ENCODE measurements at places on chromosomes 1 and 21.

- DNase-seq, result no peak
Observed at GRCh38 chr1:159827549-159827948, 876 bp downstream of the SLAMF8 start.

DNA sequence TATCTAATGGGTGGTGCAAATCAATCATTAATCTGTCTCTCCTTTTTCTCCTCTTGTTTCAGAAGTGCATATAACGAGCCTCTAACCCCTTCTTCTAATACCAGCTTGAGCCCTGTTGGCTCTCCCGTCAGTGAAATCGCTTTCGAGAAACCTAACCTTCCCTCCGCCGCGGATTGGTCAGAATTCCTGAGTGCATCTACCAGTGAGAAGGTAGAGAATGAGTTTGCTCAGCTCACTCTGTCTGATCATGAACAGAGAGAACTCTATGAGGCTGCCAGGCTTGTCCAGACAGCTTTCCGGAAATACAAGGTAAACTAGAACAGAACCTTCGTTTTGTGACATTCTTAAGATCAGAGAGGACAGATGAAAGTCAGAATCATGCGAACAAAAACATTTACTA lies 25.3 kb upstream of the VAMP3 start:
- no peak for DNase-seq

DNA sequence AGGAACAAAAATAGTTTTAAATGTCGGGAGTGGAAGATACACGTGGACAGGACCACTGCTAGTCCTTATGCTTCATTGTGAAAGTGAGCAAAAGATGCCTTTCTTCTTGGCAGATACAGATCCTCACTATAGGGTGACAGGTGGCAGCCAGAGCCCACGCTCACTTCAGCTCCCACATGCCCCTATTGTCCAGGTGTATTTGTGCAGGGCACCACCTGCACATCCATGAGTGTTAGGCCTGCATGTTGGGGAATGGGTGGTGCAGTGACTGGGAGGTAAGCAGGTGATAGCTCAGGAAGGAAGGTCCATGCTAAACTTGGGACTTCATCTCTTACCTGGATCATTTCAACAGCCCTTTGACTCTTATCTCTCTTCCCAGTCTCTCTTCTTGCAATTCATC lies 27.4 kb downstream of the SLC5A9 start:
- no peak for DNase-seq

GRCh38 chr1:24878775-24879742 lies 51.0 kb downstream of the RUNX3 start:
- no peak for DNase-seq

DNA sequence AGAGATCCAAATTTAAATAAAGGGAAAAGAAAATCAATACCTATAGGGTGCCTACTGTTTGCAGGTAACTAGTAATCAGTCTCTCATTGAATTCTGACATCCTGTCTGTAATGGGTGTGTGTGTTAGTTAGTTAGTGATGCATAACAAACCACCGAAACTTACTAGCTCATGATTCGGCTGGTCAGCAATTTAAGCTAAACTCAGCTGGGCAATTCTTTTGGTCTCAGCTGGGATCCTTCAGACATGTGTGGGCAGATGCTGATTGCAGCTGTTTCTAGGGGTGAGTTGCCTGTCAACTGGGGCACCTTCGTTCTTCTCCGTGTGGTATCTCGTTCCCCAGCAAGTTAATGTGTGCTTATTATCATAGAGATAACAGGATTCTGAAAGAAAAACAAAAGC lies 40.2 kb upstream of the ZNF124 start:
- DNase-seq, result no peak

DNA sequence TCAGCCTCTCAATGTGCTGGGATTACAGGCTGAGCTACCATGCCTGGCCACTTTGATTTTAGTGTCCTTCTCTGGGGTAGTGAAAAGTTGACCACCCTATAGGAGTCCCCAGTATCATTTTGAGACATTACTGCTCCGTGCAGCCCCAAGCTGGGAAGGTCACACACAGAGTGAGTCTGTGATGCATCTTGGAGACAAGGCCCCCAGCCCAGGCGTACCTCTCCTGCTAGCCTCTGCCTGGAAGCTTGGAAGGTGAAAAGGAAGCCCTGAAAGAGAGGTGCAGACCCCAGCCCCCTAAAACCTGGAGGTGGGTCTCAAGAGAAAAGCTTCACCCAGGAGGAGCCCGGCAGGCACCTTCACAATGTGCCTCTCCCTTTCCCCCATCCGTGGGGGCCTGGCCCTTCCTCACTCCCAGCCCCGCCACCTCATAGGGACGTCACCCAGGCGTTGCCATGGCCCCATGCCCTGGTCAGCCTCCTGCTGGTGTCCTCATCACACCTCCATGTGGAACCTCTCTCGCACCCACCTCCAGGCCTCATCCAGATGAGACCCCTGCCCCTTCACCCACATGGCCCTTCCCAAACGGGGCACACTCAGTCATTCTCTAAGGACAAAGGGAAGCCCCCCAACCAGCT lies 5.6 kb upstream of the ARF1 start:
- no peak for DNase-seq

GRCh38 chr1:236471653-236472052 lies 52.1 kb upstream of the LGALS8 start:
- no peak for DNase-seq

DNA sequence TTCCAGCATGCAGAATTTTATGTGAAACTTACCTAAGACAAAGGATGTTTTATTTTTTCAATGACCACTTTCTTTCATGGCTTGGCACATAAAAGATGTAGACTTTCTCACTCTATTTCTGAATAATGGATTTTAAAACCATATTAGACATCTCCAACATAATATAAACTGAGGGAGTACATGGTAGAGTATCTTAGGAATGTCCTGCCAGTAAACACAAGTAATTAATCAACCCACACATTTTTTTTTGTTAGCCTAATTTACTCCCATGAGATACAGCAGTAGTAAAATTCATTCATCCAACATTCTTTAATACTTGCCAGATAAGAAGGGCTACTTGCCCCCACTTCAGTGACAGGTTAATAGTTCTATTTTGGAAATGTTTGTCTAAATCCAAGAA lies 235.4 kb upstream of the ADAMTS5 start:
- no peak for DNase-seq

DNA sequence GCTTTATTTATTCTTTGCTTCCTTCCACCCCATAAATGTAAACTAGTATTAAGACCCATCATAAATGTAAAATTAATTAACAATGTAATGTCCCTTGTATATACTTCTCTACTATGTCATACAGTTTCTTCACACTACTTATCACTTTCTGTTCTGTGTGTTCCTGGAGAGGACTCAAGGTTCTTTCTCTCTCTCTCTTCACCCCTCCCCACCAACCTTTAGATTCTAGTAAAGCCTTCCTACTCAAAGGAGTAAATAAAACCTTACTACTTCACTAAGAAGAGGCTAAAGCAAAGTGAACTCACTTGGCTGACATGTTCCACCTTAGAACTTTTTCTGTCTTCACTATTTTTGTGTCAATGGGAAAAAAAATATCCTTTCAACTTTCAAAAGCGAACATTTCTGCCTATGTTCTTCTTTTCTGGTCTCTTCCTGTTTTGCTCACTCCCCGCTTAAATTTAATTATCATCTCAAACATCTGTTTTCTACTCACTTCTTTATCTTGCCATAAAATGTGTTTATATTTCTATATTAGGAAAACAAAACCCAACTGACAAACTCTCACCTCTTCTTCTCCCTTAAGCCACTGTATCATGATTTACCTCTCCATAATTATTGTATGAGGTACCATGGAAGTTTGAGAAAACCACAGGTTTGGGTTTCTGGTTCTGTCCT lies 260.3 kb downstream of the DPYD start:
- no peak for DNase-seq

GRCh38 chr1:2314273-2314802 lies 77.0 kb downstream of the MORN1 start:
- DNase-seq, result no peak

GRCh38 chr1:43716559-43717281 lies 9.4 kb downstream of the ST3GAL3 start:
- no peak for DNase-seq

GRCh38 chr1:168555508-168556046 lies 11.8 kb upstream of the XCL2 start:
- no peak for DNase-seq

DNA sequence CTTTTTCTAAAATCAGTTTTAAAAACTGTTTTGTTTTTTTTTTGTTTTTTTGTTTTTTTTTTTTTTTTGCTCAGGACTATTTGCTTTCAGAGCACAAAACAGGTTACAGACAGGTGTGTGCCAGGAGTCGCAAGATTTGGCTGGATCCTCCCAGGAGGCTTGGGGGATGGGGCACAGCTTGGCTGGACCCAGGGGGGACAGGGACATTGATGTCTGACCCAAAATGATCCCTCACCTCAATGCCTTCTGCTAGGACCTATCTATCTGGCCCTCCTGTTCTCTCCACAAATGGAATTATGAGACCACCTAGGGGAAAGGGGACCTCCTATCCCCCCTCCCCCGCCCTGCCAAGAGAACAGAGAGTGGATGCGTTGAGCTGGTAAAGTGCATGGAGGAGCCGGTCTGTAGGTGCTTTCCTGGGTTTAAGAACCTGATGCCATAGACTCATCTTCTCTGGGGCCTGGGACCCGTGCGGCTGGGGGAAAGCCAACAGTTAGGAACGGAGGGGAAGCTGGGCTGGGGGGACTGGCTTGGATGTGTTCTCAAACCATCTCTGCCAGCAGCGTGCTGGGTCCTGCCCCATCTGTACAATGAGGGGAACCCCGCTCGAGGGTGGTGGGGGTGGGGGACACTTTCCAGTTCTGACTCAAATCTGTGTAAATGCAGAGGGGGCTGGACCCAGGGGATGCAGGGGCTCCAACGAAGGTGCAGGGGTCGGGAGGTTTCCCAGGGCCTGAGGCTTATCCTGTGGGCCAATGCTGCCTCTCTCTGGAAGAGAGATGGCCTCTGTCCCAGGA lies 28.9 kb downstream of the RUNX3 start:
- no peak for DNase-seq

DNA sequence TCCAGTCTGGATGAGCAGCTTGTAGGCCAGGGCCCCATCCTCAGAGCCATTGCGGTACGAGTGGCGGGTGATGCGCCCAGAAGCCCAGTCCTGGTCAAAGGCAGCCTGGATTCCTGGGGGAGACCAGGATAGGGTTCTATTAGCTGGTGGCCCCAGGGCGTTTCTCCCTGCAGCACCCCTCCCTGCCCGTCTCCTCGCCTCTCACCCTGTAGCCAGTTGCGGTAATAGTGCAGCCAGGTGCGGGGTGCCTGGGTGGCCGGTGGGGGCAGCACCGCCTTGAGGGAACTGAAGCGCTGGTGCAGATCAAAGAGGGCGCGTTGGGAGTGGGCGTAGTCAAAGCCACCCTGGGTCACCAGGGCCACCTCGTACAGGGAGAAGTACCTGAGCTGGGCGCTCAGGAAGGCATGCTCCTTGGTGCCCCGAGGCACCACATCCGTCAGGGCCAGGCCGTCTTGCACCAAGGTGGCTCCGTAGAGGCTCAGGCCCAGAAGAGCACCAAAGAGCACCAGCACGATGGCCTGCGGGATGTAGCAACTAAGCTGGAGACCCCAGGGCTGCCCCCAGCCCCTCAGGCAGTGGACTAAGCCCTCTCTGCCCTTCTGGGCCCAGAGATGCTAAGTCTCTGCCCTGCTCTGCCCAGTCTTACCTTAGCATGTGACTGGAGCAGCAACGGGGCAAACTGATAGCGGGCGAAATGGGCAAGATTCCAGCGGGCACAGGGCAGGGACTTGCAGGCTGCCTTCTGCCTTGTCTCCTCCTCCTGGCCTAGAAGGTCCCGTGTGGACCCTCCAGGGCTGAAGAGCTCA lies 15.7 kb downstream of the PTCH2 start:
- DNase-seq, result no peak

- DNase-seq, result no peak
Observed at GRCh38 chr1:244235157-244235556, 184.1 kb downstream of the ZBTB18 start.

- DNase-seq, result peak; percentile 66
Observed at GRCh38 chr1:175154629-175155472, 37.7 kb downstream of the KIAA0040 start.

DNA sequence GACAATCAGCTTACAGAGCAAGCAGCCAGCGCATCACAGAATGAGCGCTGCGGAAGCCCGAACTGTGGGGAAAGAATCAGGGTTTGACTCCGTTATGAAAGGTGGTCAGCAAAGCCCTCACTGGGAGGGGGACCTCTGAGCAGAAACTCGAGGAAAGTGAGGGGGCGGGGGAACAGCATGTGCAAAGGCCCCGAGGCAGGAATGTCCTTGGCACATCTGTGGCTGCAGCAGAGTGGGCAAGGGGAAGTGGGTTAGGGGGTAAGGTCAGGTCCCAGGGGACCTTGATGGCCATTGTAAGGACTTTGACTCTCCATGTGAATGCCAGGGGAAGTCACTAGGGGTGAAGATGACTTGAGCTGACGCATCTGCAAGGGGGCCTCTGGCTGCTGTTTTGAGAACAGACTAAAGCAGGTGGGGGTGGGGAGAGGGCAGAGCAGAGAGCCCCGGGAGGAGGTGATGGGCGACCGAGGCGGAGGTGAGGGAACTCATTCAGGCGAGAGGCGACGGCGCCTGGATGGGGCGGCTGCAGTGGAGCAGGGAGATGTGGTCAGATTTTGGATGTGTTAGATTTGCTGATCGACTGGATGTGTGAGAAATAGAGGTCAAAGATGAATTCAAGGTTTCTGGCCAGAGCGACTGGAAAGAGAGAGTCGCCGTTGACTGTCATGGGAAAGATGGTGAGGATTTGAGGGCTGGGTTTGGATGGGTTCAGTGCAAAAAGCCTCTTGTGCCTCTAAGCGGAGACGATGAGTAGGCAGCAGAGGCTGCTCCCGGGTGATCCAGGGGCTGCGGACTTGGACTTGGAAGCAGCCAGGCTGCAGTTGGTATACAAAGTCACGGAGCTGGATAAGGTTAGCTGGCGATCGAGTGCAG lies 108.0 kb upstream of the ZBTB40 start:
- no peak for DNase-seq

DNA sequence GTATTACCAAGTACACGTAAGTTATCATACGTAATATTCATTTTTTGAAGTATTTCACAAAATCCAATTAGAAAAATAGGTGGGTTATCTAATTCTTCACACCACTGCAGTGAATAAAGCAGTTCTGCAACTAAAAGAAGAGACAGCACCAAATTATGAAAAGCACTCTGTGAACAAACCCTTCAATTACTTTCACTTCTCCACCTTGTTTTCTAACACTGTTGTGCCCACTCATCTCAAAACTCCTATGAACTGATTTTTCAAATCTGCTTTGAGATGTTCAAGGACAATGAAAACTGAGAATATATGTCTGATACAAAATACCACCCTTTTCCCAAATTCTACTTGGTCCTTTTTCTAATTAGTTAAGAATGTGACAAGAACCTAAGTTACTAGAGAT lies 39.4 kb downstream of the LTN1 start:
- DNase-seq, result no peak

GRCh38 chr1:218412171-218412570 lies 67.0 kb downstream of the TGFB2 start:
- DNase-seq, result no peak

- DNase-seq, result no peak
Observed at GRCh38 chr21:33870768-33871167, 44.8 kb downstream of the ATP5PO start.

GRCh38 chr1:241924080-241924808 lies 33.3 kb upstream of the BECN2 start:
- no peak for DNase-seq

GRCh38 chr21:39429445-39429844 lies 16.1 kb downstream of the LCA5L start:
- DNase-seq, result no peak

Data from stimulated activated CD4-positive, alpha-beta T cell treated with anti-CD3 and anti-CD28 coated beads, Interleukin-1b, Interleukin-23, amount 100 ng/mL, for 4 hours (primary cell).